ENCODE measurements at places on chromosomes 3 and 15.

GRCh38 chr3:33577588-33577987 is 137.4 kb upstream of the UBP1 start:
- DNase-seq: no peak

DNA sequence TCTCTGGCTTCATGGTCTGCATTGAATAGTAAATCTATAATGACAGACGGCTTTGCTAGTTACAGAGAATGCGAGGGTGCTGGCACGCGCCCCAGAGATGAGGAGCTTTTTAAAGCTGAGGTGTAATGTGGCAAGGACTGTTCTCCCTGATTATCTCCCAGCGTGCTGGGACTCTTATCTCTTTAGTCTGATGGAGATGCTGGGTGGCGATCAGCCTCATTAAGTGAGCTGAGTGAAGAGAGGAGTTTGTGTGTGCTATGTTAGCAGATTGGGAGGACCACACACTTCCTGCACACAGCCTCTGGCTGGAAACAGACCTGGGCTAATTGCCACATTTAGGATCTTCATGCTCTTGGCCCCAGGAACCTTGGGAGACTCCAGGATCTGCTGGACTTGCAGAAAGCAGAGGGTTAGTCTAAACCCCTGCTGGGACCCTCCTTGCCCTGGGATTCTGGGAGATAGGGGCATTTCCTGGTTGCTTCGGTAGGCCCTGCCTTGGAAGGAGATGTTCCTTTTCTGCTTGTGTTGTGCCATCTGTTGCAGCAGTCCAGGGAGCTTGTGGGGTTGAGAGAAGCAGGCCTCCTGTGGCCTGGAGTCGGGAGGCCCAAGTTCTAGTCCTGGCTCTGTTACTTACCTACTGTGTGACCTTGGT is 15.0 kb downstream of the PDIA5 start:
- no peak for DNase-seq

GRCh38 chr3:114566162-114566755 is 272.4 kb downstream of the TIGIT start:
- DNase-seq: no peak

DNA sequence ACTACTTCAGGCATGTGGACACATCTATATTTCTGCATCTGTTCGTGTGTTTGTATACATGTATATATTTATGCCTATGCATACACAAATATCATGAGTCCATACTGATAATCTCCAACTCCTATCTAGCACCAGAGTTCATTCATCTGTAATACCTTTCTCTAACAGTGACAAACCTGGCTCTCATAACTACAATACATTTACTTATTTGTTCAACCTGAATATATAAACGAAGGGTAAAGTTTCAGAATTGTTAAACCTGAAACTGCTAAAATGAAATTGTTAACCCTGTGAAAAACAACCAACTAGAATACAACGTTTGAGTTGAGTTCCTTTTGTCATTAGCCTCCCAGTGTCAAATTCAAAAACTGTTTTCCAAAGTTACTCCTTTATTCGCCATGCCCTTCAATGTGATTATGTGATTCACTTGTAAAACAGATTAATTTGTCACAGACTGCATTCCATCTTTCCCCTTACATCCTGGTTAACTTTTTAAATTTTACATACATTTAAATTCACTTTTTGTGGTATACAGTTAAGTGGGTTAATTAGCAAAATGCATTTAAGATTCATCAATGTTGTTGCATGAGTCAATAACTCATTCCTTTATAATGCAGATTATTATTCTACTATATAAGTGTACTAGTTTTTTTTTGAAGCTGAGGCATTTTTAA is 58.5 kb downstream of the PIK3R4 start:
- DNase-seq: no peak

DNA sequence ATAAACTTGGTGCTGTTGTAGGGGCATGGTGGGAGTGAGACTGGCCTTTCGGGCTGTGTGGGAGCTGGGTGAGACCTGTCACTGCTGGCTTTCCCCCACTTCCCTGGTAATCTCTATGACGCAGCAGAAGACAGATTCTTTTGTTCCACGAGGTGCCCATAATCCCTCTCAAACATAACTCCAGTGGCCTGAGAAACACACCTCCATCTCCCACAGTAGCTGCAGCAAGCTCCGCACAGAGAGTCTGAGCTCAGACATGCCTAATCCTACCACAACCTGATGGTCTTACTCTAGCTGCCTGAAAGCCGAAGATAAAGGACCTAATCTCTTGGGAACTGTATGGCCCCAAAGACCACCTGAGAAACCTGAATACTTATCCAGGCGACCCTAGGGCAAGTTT is 225.6 kb upstream of the CRBN start:
- DNase-seq: no peak

DNA sequence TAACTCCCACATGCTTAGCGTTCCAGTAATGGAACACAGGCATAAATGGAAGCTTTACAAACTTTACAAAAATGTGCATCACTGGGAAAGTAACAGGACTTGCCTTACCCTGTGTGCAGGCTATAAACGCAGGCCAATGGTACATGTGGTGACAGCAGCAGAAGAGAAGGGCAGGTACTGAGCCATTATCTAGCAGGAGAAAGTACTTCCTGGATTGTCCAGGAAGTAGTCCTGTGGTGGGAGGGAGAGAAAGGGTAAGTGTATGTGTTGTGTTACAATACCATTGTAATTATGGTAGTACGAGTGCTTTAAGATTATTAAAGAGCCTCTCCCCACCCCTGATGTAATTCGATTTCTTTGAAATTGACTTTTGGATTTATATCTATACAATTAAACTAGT is 5.3 kb downstream of the ATP1B3 start:
- no peak for DNase-seq

DNA sequence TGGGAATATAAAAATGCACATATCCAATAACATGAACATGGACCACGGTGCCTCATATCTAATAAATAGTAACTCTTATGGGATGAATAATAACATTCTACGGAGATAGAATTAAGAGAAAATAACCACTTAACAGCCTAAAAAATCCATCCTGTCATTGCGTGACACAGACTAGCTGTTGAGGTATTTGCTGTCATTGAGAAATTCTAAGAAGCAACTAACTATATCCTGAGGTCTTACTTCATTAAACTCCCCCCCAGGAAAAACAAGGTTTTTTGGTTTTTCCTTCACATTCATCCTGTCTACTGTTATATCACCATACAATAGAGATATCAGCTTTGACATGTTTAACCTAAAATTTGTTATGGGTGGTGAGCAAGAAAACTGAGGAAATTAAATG is 14.3 kb downstream of the CEP152 start:
- DNase-seq: no peak

DNA sequence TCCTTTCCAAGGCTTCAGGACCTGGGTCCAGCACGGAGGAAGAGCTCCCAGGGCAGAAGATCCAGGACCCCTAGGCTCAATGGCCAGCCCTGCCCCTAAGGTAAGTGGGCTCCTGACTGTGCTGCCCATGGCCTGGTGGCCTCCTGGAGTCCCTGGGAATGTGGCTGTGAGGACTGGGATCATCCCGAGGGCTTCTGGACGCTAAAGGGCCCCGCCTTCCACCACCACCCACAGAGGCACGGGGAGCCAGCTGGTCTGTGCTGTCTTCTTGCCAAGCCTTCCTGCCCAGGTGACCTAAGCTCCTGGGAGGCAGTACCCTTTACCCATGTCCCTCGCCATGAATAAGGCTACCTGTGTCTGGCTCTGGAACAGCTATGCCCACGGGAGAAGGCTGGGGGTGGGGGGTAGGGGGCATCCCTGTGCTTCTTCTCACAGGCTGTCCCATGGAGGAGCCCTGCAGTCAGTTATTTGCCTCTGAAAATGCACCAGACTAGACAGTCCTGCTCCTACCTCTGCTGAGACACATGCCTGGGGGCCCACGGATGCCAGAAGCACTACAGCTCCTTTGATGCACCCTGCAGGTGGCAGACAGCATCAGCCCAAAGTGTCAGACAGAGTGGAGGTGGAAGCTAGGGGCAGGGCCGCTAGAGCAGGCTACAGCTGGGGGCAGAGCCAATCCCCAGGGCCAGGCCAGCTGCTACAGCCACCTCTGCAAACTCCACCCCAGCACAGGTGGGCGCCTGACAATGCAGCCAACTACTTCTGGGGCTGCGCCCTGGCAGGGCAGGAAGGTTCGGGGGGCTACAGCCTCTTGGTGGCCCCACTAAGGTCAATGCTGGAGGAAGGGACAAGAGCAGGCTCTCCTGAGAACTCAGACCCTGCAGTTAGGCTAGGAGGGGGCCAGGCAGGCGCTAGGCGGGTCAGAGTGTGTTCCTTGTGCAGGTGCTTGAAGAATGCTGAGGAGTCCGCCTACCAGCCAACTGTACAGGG is 90.9 kb downstream of the SEC22A start:
- no peak for DNase-seq

DNA sequence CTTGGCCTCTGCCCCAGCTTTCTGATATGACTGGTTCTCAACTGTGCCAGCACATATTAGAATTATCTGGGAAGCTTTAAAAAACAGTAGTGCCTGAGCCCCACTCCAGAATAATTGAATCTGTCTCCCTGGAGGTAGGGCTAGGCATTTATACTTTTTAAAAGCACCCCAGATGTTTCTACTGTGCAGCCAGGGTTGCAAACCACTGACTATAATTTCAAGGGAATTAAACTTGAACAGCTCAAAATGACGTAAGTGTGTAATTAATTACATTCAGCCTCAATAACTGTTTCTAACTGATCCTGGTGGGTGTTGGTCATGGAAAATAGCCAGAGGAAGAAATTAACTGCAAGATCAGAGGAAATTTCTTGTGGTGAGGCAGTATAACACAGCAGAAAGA is 4.4 kb upstream of the IRAK2 start:
- DNase-seq: no peak

- DNase-seq: no peak
Measured at GRCh38 chr3:155743606-155744005, 1.3 kb downstream of the PLCH1 start.

DNA sequence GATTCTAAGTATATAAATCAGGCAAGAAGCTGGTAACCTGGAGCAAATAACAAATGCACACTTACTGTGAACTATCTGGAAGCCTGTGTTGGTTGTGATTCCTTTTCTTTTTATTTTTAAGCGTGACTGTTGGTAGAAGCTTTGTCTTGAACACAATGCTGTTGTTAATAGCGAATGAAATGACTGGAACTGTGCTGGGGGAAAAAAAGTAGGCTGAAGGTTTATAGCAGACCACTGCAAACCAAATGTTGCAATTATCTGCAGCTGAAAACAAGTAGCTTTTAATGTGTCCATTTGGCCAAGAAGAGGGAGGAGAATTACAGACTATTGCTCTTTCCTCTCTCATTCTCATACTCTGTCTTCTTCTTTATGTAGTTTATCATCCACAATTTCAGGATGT is 184.5 kb upstream of the DNAJC19 start:
- no peak for DNase-seq

DNA sequence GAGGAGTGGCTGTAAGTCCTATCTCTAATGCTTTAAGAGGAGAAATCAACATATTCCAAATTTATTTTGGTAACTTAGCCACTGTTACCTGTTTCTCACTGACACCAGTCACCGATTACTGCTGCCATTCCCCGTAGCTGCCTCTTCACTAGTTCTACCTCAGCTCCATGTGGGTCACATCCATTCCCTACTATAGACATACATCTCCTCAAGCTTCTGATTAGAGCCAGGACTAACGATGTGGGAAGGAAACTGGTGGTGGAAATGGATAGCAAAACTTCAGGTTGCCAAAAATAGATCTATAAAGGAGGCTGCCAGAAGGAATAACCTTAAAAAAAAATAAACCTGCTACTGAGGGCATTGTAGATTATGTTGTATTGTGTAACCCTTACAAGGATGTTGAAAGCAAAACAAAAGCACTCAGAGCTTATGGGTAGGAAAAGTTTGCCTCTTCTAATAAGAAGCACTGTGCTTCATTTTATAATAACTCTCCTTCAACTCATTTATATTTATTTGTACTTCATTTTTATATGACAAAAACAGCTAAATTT is 56.0 kb downstream of the KAT2B start:
- DNase-seq: no peak

DNA sequence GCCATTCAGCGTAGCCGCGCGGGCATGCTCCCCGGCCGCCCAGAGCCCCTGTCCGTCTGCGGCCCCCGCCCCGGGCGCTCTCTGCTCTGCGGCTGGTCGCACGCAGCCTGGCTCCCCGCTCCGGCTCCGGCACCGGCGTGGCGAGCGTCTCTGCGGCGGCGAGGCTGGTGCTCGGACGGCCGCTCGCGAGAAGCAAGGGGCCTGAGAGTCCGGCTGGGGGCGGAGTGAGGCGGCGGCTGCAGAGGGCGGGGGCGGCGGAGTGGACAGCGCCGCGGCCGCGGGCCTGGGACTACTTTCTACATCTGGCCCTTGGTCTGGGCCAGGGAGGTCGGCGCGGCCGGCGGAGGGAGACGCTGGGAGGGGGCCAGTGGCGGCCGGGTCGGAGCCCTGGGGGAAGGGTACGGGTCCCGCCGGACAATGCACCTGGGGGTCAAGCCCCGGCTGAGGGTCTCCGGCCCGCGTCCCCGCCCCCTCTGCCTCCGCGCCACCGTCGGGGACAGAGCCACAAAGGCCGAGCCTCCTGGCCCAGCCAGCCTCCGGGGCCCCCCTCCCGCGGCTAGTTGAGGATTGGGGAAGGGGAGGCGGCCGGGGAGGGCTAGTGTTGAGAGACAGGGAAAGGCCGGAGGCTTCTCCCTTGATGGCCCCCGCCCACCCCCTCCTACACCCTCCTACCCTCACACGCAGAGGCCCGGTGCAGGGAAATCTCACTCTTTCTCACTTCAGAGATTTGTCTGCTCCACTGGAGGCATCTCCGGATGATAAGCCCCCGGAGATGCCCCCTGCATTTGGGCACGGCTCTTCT is at the start of gene PRTG:
TSS of gene PRTG (minus strand) at position 226 of the 802 bp plus-strand sequence. CDS start at position 5, 221 bp downstream.
- DNase-seq: no peak

- DNase-seq: no peak
Measured at GRCh38 chr3:32843510-32844321, 25.9 kb downstream of the TRIM71 start.

DNA sequence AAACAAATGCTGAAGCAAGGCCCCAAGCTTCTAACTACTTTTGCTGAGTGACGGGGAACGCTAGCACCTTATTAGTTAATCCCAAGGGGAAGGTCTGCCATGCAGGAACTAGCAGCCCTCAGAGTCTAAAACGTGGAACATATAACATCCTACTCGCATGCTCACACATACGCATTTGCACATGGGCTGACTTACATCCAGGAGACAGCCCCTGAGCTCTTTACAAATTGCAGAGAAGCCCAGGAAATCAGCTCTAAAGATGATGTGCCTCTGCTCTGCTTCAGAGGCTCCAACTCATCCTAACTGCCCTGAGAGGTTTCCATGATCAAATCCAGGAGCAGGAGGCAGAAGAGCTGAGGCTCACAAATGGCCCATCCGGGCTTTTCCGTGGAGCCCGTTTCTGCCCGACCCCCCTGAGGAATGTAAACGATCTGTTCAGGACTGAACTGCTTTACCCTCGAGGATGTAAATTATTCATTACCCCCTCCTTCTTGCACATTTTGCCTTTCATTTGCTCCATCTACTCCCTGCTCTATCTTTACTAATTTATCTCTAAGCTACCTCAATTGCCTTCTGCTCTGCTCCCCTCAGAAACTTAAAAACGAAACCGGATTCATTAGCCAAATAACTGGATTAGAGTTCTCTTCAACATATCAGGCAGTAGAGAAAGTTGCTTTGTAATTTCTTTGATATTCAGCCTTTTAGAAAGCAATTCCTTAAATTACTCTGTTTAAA is 141.9 kb upstream of the CCDC54 start:
- DNase-seq: no peak
